Caco-2 (cell line): ENCODE measurements at places on chromosomes 1 and 21.

DNA sequence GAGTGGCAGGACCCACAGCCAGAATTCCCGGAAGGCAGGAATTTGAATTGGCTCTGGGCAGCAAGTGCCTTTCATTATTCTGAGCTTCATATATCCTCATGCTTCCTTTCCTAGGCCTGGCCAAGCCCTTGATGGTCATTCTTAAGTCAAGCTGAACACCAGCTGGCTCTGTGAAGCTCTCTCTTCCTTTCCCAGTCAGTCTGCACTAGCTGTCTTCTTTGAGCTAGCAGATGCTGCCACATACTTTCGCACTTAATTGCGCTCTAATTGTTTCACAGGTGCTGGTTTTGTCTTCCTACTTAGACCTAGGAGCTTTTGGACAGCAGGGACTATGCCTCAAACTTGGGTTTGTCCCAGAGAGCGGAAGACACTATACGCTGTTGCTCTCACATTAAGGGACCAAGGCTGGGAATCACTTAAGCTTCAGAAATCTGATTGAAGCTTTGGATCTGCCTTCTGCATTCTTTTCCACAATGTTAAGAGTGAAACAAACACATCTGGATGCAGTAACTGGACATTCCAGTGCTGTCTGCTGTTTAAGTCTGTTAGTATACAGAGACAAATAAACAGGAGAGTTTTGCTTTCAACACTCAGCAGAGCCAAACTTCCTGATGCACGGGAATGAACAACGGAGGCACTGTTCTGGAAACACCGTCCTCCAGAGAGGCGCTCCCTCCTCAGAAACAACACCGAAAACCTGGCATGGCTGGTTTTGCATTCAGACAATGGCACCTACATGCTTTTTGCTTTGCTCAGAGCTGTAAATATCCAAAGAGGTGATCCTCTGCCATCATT lies 2.2 kb downstream of the TLR5 start:
- H3K4me3 ChIP-seq: no peak overlapping the region
- H3K27me3 ChIP-seq: no peaks in the 10 kb centered on the region
- H3K27ac ChIP-seq: no peak overlapping the region
- no peak for DNase-seq
- no peaks in the 10 kb centered on the region for H3K36me3 ChIP-seq

GRCh38 chr1:56525489-56526041 lies 53.8 kb downstream of the PLPP3 start:
- no peak overlapping the region for H3K4me3 ChIP-seq
- no peaks in the 10 kb centered on the region; the same call in 1 of the 2 replicates for H3K36me3 ChIP-seq
- H3K4me1 ChIP-seq: peaks cover 9% of the 10 kb centered on the region; the same call in 1 of the 2 replicates
- DNase-seq: no peak

DNA sequence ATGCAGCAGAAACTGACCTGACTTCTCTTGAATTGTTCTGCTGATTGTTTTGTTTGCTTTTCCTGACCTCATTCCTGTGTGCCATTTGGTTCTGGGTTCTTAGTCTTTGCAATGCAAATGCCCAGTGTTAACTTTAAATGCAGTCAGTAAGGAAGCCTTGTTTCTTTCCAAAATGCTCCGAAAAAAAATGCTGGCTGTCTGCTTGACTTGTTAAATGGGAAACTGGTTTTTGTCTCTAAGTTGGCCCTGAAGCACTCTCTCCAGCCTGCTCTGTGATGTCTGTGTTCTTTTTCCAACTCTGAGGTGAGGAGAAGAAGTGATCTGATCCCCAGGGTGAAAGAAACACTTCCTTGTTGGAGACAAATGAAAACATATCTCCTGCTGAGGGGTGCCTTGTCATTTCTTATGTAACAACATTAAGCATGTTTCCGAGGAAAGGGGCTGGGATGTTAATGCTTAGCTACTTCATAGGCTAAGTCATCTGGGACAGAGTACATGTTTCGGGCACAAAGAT lies 256.3 kb upstream of the ADGRL4 start:
- no peak overlapping the region for H3K4me3 ChIP-seq
- H3K27me3 ChIP-seq: no peaks in the 10 kb centered on the region
- no peak overlapping the region for H3K27ac ChIP-seq
- no peaks in the 10 kb centered on the region for H3K4me1 ChIP-seq

GRCh38 chr1:82160036-82160435 lies 359.3 kb downstream of the ADGRL2 start:
- DNase-seq: no peak
- H3K27ac ChIP-seq: no peak overlapping the region
- H3K36me3 ChIP-seq: no peaks in the 10 kb centered on the region
- no peaks in the 10 kb centered on the region for H3K27me3 ChIP-seq
- no peak overlapping the region for H3K4me3 ChIP-seq

DNA sequence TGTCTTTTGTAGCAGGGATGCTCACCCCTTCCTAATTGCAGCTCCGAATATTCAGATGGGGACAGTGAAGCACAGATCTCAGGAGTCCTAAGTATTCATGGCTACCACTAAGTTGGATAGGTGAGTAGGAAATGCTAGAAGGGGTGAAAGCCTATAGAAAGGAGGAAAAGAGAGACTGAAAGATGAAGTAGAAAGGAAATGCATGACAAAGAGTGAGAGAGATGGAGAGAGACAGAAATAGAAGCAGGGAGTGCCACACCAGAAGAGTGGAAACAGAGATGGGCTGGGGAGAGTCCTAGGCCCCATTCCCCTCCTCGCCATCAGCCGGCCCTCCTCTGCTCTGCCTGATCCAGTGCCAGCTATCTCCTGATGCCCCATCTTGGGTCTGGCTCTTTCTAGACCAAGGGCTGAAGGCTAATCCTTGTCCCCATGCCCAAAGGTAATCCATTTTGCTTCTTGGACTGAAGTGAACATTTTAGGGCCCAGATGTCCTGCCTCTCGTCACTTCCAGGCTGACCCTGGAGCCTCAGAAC lies 2.0 kb downstream of the PEA15 start:
- H3K4me1 ChIP-seq: peaks cover 10% of the 10 kb centered on the region
- no peak overlapping the region for H3K27ac ChIP-seq
- no peak for DNase-seq
- no peaks in the 10 kb centered on the region for H3K27me3 ChIP-seq
- H3K4me3 ChIP-seq: no peak overlapping the region

DNA sequence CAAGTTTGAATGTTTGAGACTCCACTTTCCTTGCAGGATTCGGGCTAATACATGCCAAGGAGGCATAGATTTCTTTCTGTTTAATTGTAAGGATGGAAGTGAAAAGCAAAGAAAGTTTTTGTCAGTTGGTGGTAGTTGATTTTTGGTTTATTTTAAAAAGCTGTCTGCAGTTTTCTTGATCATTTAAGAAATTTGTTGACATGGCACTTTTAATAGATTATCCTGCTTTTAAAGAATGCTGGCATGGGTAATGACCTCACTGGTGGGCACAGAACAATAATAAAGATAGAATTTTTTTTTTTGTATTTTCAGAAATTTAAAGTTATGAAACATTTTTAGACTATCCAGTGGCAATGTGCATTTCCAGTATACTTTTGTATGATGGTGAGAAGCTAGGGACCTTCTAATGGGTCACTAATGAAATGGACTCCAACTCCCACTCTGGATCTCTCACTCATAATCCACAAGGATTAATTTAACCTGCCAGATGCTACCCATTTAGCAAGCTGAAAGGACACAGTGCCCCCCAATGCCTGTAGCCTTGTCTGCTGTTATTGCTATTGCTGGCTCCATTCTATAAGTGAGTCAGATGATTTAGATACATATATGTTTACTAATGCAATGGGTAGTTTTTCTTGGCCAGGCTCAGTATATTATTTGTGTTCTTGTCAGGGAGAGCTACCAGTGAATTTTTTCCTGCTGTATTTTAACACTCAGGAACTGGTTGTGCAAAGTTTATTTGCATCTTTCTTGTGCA lies 190.2 kb upstream of the SGIP1 start:
- H3K27ac ChIP-seq: no peak overlapping the region
- H3K27me3 ChIP-seq: no peaks in the 10 kb centered on the region
- no peaks in the 10 kb centered on the region for H3K4me1 ChIP-seq
- DNase-seq: no peak

DNA sequence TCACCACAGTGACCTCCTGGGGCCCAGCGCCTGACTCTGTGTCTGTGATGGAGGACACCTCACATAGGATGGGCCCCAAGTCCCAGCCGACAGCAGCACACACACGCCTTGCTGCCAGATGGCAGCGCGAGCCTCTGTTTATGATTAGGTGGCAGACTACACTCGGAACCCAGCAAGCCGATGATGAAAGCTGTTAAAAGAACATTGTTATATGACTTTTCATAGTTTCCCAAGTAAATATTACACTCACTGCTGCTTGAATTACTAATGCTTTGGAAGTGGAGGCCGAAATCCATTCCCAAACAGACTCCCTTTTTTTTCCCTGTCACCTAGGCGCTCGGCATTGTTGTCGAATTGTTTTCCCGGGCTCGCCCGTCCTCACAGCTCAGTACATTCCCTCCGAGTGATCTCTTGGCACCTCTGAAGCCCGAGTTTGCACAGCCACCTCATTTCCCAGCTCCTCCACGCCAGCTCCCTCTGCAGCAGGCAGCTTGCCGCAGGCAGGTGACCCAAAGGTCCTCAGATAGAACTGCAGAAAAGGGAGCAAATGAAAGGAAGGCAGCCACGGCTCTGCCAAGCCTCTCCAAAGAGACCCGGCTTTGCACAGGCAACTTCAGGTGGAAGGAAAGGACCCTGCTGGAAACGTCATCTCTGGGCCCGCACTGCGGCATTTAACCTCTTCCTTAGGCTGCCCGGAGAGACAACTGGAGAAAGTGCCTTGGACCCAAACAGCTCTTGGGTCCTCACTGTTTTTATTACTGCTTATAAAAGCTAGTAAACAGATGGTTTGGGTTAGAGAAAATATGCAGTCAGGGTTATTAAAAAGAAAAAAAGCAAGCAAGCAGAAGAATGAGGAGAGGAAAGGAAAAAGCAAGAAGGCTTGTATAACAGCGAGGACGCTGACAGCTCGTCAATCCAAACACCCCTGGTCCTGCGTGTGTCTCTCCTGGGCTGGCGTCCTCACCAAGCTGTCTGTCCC lies 72.2 kb upstream of the SLC25A33 start:
- no peaks in the 10 kb centered on the region for H3K4me1 ChIP-seq
- no peak for DNase-seq
- H3K27me3 ChIP-seq: no peaks in the 10 kb centered on the region
- H3K36me3 ChIP-seq: no peaks in the 10 kb centered on the region
- no peak overlapping the region for H3K27ac ChIP-seq

GRCh38 chr1:191953526-191953925 lies 204.7 kb upstream of the RGS18 start:
- H3K4me1 ChIP-seq: no peaks in the 10 kb centered on the region
- H3K27ac ChIP-seq: no peak overlapping the region
- no peak for DNase-seq
- no peaks in the 10 kb centered on the region for H3K27me3 ChIP-seq
- no peaks in the 10 kb centered on the region for H3K36me3 ChIP-seq
- H3K4me3 ChIP-seq: no peak overlapping the region

- no peak for DNase-seq
- H3K27ac ChIP-seq: no peak overlapping the region
- no peak overlapping the region for H3K4me3 ChIP-seq
- 0 out of 2 replicates have a peak, but pooled peaks cover 6% of the 10 kb centered on the region for H3K4me1 ChIP-seq
- H3K36me3 ChIP-seq: no peaks in the 10 kb centered on the region
Measured at GRCh38 chr1:216090556-216090955, 332.7 kb downstream of the USH2A start.

- no peaks in the 10 kb centered on the region for H3K36me3 ChIP-seq
- H3K27me3 ChIP-seq: no peaks in the 10 kb centered on the region
- DNase-seq: no peak
- H3K4me1 ChIP-seq: 0 out of 2 replicates have a peak, but pooled peaks cover 8% of the 10 kb centered on the region
Measured at GRCh38 chr1:181084606-181084969, 3.9 kb upstream of the IER5 start.

- no peak overlapping the region for H3K27ac ChIP-seq
- no peaks in the 10 kb centered on the region for H3K4me1 ChIP-seq
- no peaks in the 10 kb centered on the region for H3K27me3 ChIP-seq
- DNase-seq: no peak
Measured at GRCh38 chr1:11615090-11615489, 39.1 kb downstream of the FBXO2 start.
